ENCODE measurements at places on chromosomes 7 and 10.

DNA sequence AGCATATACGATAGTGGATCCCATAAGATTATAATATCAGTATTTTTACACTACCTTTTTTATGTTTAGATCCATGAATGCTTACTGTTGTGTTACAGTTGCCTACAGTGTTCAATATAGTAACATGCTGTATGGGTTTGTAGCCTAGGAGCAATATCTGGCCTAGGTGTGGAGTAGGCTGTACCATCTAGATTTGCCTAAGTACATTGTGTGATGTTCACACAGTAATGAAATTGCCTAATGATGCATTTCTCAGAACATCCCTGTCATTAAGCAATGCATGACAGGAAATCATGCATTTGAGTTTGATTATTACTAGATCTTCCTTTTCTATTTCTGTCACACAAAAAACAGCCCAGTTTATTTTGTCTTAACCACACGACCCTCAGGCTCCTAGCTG is 14.5 kb downstream of the CBX3 start:
- no peak for DNase-seq

DNA sequence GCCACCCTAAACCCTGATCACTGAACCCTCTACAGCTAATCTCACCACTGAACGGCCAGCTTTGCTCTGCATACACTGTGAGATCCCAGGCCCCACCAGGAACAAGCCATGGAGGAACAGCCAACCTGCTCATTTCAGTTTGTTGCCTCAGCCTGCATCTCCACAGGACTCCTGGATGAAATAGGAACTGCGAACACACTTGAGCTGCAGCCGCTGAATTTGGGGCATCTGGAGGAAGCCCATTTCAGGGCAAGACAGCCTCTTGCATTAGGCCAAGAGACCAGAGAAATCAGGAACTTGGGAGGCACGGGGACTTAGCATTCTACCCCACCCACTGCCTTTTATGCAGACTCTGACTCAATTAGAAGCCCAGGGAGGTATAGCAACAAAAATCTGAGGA is 14.5 kb upstream of the EGR2 start:
- DNase-seq: no peak

DNA sequence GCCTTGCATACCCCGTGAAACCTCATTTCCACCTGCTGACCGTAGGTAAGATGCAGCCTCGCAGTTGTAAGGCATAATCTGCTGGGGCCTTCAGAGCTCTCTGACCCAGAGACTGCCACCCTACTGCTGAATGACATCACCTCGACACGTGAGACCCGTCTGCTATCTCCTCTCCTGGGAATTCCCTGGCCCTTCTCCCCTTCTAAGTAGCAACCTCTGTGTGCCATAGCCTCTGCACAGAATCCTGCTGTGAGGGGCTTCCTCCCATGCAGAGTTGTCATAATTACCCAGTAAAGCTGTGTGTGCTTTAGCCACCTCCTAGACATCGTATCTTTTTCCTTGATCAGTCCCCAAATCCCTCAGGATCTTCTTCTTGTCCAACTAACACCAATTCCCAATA is 106.7 kb downstream of the CACNB2 start:
- DNase-seq: no peak

DNA sequence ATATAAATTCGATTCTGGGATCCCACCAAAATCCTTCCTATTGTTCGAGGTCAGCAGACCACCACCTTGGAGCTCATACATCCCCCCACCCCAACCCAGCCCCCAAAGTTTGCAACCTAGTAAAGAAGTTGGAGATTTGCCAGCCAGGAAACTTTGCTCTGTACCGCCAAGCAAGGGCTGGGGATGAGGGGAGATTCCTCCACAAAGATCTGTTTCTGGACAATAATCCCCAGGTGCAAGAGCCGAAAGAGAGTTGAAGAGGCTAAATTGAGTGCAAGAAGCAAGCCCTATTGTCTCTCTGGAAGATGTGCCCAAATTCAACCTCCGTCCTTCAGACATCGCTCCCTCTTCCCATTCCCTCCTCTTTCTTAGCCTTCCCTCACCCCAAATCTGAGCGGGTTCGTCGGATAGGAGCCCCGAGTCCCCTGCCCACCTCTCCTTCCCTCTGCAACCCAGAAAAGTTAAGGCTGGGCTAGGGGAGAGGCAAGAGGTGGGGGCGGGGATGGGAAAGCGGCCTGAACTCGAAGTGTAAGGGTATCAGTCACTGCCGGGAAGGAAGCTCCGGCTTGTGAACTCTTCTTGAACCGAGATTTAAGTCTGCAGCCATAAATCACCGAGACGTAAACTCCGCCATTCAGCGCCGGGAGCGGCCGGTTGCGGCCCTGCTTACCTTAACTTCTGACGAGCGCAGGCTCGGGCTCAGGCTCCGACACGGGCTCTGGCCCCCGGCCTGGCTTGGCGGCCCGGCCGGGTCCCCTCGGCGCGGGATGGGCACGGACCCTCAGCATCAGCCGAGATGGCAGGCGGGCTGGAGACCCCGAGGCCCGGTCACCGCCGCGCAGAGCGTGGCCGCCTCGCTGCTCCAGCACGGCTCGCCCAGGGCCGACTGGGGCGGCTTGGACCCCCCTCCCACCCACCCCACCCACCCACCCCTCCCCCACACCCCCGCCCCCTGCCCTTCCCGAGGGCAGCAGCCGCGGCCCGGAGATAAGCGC is 10.8 kb upstream of the HOXA2 start:
- DNase-seq: peak; percentile 80

DNA sequence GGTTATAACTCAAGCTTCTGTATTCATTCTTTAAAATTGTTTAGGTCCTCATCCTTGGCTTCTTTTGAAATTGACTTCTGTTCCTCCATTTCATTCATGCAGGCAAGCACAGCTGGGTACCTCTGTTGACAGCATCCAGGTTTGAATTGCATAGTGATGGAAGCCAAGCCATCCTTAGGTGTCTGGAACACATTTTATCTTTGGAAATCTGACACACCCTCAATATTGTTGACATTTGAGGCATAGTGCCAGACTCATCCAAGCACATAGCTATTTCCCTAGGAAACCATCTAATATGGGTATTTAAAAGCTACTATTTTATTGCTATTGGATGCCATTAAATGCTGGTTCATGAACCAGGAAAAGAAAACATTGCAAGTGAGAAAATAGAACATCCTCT is 142.1 kb upstream of the PTPRZ1 start:
- no peak for DNase-seq

- no peak for DNase-seq
These were observed 136.7 kb downstream of the GFRA1 start for GRCh38 chr10:116136261-116136660.

- no peak for DNase-seq
These were observed 123.7 kb upstream of the ADAM12 start for GRCh38 chr10:126511917-126512479.

GRCh38 chr7:71601851-71602250 is 469.9 kb downstream of the GALNT17 start:
- peak; percentile 79 for DNase-seq

- DNase-seq: no peak
These were observed 2.9 kb downstream of the GPNMB start for GRCh38 chr7:23249486-23249885.

DNA sequence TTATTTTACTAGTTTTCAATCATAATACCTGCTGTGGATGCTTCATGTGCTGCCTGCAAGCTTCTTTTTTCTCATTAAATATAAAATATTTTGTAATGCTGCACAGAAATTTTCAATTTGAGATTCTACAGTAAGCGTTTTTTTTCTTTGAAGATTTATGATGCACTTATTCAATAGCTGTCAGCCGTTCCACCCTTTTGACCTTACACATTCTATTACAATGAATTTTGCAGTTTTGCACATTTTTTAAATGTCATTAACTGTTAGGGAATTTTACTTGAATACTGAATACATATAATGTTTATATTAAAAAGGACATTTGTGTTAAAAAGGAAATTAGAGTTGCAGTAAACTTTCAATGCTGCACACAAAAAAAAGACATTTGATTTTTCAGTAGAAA is 103.0 kb downstream of the PTEN start:
- no peak for DNase-seq

GRCh38 chr7:21256310-21256877 is 171.5 kb upstream of the SP4 start:
- no peak for DNase-seq

DNA sequence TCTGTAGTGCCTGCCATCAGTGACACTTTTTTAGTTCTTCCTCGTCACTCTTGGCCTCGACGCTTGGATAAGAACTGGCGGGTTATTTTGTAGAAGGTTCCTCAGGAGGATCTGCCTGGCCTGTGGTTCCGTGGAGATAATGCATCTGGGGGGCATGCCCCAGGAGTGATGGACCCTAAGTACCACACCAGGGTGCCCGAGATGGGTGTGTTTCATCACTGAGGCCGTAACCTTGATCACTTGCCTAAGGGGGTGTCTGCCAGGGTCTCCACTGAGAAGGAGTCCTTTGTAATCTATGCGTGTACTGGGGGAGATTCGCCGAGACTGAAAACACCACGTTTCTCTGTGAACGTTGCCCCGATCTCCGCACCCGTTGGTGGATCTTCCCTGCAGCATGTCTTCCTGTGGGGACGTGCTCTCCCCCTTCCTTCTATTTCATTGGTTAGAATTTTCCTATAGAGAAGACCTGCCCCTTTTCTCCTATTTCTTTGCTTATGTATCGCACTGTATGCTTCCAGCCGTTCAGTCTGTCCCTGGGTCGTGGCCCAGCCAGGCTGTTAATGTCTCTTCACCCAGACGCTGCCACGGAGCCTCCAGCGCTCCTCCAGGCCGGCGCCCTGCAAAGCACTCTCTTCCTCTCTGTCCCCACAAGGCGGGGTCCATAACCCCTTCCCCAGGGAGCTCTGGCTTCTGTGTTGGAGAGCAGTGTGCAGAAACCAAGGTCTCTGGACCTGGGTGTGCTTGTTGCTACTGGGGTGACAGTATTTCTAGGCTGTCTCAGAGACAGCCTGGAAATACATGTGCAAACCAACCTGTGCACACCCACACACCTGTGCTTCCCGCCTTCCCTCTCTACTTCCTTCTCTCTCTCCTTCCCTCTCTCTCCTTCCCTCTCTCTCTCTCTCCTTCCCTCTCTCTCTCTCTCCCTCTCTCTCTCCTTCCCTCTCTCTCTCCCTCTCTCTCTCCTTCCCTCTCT is 14.4 kb upstream of the DPYSL4 start:
- no peak for DNase-seq

DNA sequence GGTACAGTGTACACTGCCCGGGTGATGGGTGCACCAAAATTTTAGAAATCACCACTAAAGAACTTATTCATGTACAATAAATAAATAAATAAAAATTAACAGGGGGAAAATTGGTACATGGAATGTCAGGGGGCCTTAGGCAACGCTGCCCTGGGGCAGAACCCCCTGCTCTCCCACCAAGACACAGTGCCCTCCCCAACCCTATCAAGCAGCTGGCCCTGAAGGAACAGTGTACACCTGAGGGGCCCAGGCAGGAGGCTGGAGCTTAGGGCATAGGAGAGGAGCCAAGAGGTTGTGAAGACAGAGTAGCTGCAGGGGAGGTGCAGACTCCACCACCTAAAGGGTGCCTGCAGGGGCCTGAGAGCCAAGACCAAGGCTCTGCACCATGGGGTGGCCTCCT is 128.8 kb downstream of the BMS1 start:
- no peak for DNase-seq

DNA sequence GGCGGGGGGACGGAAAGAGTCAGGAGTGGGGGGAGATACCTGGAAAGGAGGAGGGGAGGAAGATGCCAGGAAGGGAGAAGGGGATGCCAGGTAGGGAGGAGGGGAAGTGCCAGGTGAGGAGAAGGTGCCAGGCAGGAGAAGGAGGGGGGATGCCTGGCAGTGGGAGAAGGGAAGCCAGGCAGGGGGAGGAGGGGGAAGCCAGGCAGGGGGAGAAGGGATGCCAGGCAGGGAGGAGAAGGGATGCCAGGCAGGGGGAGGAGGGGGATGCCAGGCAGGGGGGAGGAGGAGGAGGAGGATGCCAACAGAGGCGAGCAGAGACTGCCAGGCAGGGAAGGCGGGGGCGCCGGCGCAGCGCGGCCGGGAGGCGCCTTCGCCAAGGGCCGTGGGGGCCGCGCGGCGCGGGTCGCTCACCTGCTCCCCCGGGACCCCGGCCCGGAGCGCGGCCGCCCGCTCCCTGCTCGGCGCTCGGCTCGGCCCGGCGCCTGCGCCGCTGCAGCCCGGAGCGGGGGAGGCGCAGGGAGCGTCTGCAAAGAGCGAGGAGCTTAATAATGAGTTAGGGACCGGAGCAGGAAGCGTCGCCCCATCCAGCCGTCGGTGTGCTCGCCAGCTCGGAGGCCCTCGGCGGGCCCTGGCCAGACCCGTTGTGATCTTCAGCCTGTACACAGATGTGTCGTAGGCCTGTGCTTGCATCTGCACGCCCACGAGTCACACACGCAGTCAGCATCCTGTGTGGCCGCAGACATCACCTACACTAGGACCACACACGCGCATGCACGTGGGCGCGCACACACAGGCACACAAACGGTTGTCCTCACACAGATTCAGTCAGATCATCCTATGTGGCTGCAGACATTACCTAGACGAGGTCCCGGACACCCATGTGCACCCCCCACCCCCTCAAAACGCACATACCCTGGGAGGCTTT is 28.4 kb upstream of the SMARCD3 start:
- DNase-seq: peak; percentile 69

- DNase-seq: no peak
These were observed 85.0 kb downstream of the TMEM106B start for GRCh38 chr7:12296051-12296570.

DNA sequence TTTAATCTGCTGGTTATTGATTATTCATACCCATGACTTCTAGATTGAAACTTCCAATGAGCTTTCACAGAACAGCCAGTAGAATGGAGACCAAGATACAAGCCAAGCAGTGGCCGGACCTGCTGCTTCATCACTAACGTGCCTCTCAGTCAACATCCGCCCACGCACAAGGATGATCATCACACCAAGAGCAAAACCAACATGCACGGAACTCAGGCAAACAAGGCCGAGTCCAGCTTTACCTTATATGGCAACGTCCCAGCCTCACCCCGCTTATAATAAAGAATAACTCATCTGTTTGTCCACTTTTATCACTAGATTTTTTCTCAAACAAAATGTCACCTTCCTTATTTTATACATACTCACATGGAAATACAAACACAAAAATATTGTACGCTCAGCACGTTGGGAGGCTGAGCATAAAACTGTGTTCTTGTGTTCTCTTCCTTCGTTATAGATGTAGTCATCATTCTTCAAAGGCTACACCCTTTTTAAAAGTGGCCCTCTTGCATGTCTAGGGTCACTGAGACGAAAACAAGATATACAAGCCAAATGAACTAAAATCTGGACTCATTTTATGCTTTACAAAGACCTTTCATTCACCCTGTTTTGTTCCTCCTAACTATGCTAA is 122.7 kb downstream of the SFMBT2 start:
- DNase-seq: no peak

- no peak for DNase-seq
These were observed 73.2 kb downstream of the SFMBT2 start for GRCh38 chr10:7337431-7338171.

DNA sequence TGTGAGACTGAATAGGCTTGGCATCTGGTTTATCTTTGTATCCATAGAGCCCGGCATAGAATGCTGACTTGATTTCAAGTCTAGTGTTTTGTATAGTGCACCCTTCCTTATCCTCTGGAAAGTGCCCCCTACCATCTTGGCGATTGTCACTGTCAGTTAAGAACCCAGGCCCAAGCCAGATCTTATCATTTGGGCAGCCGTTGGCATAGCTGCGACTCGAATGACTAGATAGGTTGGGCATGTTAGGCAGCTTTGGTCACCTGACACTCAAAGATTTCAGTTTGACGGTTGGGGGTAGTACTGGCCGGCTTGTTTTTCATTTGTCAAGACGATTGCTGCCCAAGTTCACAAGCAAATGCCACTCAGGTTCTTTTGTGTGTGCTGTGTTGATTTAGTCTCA is 6.6 kb downstream of the NIPSNAP2 start:
- DNase-seq: no peak
